ENCODE measurements at places on chromosomes 6 and 20.

DNA sequence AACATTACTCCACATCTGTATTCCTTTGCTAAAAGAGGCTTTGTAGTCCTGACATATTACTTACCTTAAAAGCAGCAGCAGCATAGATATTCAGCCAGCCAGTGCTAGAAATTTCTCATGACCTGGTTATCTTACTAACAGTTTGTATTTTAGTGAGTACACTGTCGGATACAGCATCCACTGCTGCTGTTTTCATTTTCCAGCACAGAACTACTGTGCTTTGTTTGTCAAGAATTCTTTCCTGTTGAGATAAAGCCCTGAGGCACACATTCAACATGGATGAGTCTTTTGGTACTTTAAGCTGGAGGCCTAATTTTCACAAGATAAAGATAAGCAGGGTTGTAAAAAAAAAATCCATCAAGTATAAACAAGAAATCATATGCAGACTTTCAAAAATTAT lies 311.2 kb upstream of the OPRM1 start:
- peak; percentile 8 for DNase-seq

- peak; percentile 96 for DNase-seq
These were observed 1.5 kb downstream of the PABPC1L start for GRCh38 chr20:44911264-44911921.

DNA sequence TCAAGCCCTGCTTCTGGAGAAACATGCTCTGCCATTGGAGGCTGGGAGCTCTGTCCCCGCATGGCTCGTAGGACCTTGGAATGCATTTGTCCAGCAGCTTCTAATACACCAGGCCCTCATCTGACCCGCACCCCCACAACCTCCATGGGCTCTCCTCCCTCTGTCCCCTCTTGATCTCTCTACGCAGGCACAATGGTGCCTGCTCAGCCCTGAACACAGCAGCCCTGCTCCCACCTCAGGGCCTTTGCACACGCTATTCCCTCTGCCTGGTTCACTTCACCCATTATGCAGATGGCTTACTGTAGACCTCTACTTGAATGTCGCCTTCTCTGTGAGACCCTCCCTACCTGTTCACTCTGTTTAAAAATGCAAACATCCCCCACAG lies 27.0 kb upstream of the PTGIS start:
- DNase-seq, result no peak

DNA sequence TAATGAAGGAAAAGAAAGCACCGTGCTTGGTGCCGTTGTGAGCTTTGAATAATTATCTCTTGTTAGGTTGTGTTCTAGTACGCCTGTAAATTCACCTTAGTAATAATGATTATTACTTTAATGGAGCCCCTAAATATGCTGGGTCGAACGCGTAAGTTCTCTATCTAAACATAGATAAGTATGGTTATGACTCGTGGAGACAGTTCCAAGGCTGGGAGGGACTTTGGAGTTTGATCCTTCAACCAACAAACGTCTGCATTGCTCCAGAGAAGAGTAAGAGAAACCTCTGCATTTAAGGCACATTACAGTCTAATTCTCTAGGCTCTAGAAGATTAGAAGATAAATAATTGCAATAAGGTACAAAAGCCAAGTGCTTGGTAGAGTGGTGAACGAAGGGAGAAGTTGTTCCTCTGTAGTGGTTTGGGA lies 514 bp downstream of the ACOT13 start:
- DNase-seq, result no peak

- DNase-seq, result no peak
These were observed 36.1 kb downstream of the SLC35D3 start for GRCh38 chr6:136958168-136958567.

DNA sequence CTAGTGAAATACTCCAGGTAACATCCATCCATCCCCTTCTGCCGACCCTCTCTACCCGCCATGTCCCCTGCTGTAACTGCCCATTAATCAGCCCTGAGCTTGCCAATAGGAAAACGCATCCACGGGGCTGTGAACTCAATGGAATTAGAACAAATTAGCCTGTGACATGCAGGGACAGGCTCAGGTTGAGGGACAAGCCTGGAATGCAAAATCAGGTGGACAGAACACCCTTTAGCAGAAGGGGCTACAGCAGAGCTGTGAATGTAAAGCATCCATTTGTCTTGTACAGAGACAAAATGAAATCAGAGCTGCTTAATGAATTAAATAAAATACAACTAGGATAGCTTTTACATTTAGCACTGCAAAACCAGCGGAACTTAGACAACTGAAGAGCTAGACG lies 187.3 kb upstream of the SASH1 start:
- DNase-seq, result no peak

DNA sequence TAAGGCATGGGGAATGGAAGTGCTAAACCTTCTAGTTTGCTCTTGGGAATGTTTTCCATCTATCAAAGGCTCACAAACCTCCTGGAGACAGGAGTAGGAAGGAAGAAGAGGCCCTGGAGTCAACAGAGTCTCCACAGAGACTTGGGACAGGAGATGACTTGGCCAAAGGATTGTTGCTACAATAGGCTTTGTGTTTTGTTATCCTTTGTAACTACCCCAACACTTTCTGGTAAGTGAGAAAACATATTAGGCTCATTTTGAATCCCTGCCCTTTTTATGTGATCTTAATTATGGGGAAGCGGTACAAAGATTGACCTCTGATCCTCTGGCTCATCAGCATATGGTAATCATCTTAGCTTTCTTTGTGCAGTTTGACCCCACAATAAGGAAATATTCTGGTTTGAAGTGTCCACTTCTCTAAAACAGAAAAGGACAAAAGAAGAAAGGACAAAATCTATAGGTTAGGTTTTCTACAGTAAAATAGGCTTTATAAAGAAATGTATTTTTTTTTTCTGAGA lies 24.1 kb upstream of the GTF3C6 start:
- DNase-seq, result no peak

DNA sequence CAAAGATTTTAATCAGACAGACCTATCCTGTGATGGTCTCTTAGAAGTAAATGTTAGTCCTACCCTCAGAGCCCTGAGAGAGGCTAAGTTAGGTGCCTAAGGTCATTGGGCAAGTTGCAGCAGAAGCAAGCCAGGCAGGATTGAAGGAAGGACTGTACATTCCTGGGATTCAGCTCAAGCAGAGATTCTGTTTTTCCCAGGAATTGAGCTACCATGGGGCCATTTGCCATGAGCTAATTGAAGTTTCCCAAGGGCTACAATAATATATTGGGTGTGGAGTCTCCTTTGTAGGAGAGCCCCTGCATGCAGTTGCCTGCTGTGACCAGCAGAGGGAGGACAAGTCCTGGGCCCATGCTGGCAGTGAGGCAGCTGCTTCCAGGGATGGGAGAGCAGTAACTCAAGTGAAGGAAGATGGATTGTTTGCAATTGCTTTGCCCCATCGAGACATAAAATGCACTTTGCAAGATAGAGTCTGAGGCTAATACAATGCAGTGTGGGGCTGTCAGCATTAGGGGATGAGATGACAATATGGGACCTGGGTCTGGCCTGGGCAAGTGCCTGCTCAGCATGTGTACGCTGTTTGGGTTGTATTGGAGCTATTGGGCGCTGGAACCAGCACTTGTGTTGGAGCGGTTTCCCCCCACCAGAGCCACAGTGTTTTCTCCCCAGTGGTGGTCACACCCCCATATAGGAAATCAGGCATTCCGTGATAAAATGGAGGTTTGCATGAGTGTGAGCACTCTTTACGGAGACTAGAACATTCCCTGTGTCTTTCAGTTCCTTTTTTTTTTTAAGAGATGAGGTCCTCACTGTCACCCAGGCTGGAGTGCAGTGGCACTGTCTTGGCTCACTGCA lies 27.9 kb downstream of the DNMT3B start:
- DNase-seq, result peak; percentile 98

GRCh38 chr20:25247000-25247517 lies 826 bp upstream of the PYGB start:
- peak; percentile 91 for DNase-seq

DNA sequence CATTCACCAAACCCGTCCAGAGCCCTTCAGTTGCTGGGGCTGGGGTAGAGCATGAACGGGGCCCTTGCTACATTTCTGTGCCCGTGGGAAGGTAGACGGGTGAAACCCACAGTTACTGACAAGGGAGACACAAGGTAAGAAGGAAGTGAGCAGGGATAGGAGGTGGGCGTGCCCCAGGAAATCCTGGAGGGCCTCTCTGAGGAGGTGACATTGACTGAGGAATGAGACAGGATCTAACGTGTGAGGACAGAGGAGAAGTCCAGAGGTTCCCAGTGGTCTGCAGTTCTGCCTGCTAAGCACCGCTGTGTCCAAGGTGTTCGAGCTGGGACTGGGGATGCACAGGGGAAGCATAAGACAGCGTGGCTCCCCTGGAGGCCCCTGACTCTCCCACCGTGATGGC lies 378.8 kb downstream of the CDH4 start:
- DNase-seq, result no peak

DNA sequence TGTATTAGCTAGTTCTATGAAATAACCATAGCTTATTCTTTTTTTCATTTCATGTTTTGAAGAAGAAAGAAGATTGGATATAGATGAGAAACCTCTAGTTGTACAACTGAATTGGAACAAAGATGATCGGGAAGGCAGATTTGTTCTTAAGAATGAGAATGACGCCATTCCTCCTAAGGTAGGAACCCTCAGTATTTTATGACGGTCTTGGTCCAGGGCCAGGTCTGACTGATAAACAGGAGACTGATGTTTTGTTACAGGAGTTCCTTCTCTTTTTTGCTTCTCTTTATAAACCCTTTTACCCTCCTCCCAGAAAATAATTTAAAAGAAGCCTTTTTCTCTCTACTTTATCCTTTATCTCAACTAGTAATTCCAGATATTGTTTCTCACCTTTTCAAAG lies 43.6 kb downstream of the AFDN start:
- no peak for DNase-seq

- peak; percentile 50 for DNase-seq
These were observed 123.8 kb upstream of the MTHFD1L start for GRCh38 chr6:150741633-150742200.

- no peak for DNase-seq
These were observed 131.1 kb upstream of the ARMC2 start for GRCh38 chr6:108716801-108717791.

- no peak for DNase-seq
These were observed 13.3 kb upstream of the HMGN4 start for GRCh38 chr6:26524722-26525370.

GRCh38 chr6:35425284-35425683 lies 26.9 kb upstream of the FANCE start:
- no peak for DNase-seq

DNA sequence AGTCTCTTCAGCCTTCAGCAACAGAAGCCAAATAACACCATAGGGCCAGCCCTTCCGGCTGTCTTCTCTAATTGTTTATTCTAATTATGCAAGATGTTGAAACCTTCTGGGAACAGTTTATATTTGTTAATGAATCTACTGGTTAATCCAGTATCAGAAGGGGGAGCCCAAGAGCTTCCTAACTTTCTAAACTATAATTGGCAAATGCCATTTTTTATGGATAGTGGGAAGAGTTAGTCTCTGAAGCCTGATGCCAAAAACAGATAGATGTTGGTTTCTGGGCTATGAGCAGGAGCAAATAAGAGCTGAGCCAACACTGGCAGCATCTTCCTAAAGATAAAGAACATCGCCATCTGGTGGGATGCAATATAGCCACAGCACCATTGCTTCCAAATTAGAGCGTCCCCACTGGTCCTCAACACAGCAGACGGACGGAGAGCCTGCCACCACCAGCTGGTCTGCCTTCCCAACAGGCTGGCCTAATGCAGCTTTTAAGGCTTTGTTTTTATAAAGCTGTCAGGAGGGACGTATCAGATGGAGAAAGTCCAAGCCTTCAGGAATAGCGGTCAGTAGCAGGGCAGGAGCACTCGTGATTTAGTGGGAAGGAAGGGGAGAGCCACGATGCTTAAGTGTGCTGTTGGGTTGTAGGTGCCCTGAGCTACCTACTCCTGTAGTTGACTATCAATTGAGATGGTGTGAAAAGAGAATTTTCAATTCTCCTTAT lies 118.8 kb downstream of the RALGAPA2 start:
- peak; percentile 55 for DNase-seq

GRCh38 chr6:30844118-30844535 lies 40.2 kb upstream of the DDR1 start:
- DNase-seq, result no peak

GRCh38 chr6:149130090-149130489 lies 187.4 kb upstream of the TAB2 start:
- DNase-seq, result no peak

- DNase-seq, result no peak
These were observed 1.1 kb downstream of the PPP1R18 start for GRCh38 chr6:30685157-30686008.

DNA sequence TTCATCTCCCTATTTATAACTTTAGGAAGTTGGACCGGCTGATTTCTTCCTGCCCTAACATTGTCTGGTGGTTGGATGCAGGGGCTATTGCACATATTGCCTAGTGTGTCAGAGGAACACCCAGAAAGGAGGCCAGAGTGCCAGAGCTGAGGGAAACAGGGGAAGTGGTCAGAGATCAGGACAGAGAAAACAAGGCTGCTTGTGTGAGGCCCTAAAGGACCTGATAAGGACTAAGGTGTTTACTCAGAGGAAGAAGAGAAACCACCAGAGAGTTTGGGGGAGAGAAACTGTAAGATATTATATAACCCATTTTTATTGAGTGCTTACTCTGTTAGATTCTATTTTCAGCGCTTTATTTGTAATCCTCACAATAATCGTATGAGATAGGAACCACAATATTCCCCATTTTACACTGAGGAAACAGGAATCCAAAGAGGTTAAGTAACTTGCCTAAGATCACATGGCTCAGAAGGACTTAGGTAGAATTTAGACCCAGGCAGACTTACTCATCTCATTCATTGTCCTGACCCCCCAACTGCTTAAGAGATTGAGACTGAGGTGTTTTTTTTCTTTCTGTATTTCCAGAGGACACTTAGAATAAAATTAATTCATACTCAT lies 54.0 kb upstream of the REV3L start:
- no peak for DNase-seq

GRCh38 chr6:4727671-4728435 lies 48.4 kb upstream of the CDYL start:
- DNase-seq, result peak; percentile 15

DNA sequence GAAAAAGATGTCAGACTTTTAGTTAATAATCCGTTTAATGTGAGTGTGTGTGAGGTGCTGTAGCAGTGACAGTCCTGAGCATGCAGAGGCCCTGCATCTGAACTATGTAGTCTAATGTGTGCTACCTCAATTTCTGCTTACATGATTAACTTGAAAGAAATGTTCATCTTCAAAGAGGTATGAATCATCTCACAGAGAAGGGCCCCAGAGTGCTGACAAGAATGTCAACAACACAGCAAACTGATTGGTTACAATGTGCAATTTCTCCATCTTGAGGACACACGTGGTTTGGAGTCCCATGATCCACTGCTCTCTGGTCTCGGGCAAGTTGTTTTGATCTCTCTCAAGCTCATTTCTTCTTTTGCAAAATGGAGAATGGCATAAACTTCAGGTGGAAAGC lies 61.7 kb upstream of the EMILIN3 start:
- no peak for DNase-seq

DNA sequence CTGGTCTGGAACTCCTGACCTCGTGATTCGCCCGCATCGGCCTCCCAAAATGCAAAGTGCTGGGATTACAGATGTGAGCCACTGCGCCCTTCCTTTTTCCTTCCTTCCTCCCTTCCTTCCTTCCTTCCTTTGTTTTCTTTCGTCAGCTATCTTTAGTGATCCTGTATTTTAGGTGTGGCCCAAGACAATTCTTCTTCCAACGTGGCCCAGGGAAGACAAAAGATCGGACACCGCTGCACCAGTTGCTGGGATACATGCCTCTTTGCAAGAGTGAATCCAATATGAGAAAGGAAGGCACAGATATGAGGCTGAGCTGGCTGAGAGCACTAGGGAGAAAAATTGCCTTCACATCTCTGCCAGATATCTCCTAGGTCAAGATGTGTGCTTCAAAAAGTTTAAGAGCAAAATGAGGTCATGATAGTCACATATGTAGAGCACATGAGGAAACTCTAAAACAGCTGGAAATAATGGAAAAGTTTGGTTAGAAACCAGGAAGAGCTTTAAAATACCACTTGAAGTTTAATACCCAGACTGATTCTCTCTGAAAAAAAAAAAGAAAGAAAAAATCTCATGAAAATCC lies 41.8 kb downstream of the OR2B2 start:
- DNase-seq, result no peak
